MV-4-11 (cell line): ENCODE measurements at places on chromosomes 12 and 14.

DNA sequence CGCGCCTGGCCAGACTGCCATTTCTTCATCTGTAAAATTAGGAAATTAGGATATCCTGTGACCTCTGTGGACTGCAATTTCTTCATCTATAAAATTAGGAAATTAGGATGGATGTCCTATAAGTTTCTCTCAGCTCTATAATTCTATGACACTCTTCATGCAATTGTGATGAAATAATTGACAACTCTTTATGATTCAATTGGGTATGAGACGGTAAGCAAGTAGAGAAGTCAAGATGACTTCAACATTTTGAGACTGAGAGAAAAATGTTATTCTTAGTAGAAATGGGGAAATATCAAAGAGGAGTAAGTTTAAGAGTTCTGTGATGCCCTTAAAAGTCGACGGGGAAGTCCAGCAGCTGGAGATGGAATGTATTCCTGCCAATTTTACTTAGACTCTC is 12.0 kb downstream of the KIAA0586 start:
- DNase-seq: no peak

GRCh38 chr14:67457782-67458181 is 30.7 kb downstream of the TMEM229B start:
- no peak for DNase-seq

DNA sequence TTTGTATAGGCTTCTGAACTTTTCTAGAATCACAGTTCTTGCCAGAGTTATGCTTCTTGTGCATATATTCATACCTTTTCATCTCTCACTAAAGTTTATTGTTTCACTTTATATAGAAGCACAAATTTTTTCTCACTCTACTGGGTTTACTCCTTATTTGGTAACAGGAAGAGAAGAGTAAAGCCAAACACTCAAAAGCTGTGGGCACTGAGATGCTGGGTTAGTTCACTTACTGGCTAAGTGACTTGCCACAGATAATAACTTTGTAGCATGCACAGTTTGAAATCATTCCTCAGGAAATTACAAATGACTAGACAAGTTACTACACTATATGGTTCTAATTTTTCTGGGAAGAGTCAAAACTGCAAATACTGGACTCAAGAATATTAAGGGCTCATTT is 7.8 kb downstream of the HIGD1C start:
- no peak for DNase-seq

DNA sequence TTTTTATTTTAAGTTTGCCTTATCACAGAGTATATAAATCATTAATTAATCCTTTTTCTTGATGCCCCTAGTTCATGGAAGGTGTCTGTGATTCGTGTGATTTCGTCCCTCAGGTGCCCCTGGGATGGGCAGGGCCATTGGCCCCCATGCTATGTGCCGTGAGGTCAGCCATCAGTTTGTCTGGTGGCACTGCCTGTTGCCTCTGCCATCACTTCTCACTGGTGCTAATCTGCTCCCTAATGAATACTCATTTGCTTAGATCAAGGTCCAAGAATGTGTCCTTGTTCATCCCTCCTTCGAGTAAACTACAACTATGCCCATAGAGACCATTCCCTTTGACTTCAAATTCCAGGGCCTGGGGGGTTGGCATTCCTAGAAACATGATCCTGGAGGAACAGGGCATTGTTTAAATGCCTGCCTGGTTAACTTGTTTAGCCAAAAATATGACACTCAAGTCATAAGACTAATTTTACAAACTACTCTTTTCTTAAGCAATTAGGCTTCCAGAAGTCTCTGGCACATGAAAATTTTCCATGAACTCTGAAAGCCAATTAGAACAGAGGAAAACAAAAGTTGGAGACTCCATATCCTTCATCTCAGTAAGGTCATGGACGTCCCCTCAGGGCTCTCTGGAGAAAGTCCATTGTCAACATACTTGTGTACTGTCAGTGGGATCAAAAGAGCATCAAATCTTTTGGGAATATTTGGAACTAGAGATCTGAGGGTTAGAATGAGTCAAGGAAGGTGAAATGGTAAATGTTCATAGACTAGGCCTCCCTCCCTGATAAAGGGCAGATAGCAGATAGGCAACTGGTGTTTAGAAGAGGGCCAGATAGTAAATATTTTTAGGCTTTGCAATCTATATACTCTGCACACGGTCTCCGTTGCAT is 90.9 kb upstream of the PLXNC1 start:
- DNase-seq: no peak

DNA sequence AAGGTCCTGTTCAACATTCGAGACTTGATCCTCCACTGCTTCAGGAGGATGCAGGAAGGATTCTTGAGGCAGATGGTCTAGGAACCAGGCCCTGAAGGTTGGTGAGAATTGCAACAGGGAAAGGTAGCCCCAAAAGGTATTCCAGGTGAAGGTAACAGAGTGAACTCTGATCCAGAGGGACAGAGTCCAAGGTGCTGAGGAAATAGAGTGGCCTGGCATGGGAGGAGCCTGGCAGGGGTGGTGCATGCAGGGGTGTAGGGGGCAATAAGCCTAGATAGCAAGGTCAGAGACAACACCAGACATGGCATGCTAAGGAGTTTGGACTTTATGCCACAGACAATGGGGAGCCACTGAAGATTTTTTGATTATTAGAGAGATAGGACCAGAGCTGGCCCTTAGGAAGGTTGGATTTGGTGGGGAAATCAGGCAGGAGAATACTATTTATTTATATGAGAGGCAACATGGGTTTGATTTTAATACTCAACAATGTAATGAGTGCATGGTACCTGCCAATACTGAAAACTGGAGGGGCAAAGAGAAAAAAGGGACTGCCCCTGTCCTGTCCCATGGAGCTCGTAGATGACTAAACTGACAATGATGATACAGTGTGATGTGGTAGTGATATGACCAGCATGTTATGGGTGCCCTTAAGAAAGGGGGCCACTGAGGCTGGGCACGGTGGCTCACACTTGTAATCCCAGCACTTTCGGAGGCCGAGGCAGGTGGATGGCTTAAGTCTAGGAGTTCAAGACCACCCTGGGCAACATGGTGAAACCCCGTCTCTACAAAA is 50.5 kb upstream of the TMED10 start:
- no peak for DNase-seq

DNA sequence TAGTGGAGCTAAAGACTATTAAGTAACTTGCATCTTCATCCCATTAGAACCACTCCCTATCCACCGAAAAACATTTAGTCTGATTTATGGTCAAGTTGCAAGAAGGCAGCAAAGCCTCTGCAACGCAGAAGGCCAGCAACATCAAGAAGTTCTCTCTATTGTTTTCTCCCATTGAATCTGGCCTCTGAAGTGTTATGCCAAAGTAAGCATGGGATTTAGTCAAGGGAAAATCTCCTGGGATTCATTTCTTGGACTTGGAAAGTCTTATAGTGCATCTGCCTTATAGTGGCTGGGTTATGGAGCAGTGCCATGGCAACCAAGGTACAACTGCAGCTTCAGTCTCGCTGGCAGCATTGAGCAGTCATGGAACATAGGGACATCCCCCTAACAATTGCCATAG is 87.7 kb upstream of the KRR1 start:
- no peak for DNase-seq

DNA sequence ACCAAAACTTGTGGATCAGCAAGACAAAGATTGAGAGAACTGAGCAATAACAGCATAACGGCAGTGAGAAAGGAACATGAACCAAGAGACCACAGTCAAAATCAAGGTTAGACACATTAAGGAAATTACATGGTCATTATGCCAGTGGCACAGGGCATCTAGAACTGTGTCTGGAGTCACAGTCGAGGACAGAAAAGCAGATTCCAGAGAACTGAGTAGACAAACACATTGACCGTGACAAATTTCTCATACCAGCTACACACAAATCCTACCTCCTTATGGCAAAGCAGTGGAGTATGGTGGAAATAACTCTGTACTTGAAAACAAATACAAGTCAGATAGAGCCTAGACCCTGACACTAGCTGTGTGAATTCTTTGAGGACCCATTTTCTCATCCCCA is 367.3 kb downstream of the DUSP6 start:
- DNase-seq: no peak

DNA sequence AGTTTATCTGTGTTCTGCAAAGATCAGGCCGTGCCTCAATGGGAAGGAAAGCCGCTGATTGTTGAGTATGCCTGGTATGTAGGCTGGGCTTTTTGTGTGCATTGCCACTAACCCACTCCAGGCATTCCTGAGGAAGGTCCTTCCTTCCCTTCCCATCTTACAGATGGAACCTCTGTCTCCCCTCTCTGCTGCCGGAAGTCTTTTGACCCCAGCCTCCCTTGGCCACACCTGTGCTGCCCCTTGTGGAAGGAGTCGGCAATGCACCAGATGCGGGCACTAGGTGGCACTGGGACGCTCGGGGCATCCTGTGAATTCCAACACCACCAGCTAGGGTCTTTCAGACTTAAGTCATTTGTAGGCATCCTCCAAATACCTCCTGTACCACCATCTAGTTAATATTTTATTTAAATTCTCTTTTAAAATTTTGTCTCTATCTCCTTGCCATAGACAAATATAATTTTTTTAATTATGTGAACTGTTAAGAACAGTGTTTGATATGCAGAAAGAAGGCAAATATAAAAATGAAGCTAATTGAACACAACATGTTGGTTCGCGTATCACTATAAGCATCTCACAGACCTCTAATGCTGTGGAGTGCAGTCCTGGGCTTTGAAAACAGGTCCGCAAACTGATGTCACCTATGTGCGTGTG is 99.6 kb downstream of the RIN3 start:
- DNase-seq: no peak

DNA sequence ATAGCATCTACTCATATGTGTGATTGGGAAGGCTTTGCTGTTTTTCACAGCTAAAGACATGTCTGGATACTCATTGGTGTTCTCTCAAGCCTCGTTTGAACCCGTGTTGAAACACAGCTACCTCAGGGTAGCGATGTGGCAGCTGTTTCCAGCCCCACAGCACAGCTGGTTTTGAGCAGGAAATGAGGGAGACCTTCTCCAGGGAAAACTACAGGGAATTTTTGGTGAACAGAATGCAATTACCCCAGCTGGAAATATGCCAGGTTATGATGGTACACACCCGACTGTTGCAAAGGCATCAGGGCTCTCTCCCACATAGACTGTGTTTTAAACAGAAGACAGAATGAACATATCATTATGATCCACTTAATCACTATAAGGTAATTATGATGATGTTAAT is 828.9 kb downstream of the VRK1 start:
- DNase-seq: no peak

- DNase-seq: no peak
Measured at GRCh38 chr12:112879191-112879705, 27.5 kb upstream of the OAS1 start.

DNA sequence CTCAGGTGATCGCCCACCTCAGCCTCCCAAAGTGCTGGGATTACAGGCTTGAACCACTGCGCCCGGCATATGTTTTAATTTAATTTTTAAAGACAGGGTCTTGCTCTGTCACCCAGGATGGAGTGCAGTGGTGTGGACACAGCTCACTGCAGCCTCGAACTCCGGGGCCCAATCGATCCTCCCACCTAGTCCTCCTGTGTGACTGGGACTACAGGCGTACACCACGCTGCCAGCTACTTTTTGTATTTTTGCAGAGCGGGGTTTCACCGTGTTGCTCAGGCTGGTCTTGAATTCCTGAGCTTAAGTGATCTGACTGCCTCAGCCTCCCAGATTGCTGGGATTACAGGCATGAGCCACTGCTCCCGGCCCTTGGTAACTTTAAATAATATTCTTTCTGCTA is 30.8 kb upstream of the PPP1R13B start:
- no peak for DNase-seq

DNA sequence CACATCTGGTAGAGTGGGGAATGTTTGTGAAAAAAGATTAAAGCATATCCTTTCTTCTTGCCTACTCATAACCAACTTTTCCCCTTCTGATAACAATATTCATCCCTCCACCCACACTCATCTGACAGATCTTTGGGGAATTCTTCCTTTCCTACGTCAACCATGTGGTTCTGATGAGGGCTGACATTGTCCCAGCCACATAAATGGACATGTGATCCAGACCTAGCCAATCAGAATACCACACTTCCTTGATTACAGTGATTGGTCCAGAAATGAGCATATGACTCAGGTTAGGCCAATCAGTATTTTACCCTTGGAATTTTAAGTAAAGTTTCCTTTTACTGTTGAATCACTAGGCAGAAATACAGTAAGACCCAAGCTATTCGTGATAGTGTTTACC is 58.9 kb downstream of the GPR65 start:
- no peak for DNase-seq

DNA sequence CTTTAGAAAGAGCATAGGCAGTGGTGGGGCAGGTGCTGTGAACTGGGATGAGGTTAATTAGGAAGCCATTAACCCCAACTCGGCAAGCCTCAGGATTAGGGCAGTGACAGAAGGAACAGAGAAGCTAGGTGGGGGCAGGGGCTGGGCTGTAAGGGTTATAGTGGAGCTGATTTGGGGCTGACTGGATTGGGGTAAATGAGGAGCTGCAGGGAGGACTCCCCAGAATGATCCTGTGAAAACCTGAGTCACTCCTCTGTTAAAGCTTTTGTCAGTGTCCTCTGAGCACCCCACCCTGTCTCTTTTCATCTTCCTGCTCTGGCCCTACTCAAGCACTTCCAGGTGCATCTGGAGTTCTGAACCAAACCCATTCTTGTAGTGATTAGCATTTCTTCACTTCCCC is 4.4 kb downstream of the KLC1 start:
- DNase-seq: no peak

DNA sequence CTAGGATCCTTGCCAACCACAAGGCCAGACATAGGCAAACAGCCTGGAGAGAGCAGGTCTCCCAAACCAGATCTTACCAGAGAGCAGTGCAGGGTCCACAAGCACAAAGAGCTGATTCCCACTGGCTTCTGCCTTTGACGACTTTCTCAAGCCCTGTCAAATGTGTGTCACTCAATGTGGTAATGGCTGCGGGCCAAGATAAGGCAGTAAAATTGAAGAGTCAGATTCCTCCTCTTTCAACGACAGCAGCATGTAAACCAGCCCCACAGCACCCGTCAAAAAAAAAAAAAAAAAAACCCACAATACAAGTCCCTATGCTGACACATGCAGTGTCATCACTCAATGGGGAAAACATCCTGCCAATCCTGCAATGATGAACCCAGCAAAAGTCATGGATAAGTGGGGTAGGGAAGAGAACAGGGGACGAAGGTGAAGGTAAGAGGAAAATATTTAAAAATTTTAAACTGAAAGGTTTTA is at the start of gene STON2:
Gene STON2, minus strand, starts transcription at position 123 of the 477 bp plus-strand sequence. CDS start 1,942 bp downstream, outside the sequence.
- DNase-seq: peak; percentile 70

- DNase-seq: no peak
Measured at GRCh38 chr12:95837240-95838038, 21.3 kb upstream of the SNRPF start.

- peak; percentile 84 for DNase-seq
Measured at GRCh38 chr12:119682639-119683252, 14.8 kb downstream of the PRKAB1 start.

DNA sequence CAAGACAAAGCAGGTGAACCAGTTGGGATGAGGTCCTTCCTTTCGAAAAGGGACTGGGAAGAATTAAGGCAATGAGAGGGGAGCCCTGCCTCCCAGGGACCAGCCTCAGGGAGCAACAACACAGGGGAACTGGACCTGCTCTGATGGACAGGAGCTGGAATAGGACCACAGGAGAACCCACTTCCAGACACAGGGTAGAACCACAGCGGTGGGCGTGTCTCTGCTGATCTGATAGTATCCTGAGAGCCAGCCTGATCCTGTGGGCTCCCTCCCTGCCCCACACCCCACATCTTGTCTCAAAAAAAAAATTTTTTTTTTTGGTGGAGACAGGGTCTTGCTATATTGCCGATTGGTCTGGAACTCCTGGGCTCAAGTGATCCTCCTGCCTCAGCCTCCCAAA is 13.6 kb upstream of the PLEK2 start:
- DNase-seq: no peak
